ENCODE measurements at places on chromosomes 12 and 14.

DNA sequence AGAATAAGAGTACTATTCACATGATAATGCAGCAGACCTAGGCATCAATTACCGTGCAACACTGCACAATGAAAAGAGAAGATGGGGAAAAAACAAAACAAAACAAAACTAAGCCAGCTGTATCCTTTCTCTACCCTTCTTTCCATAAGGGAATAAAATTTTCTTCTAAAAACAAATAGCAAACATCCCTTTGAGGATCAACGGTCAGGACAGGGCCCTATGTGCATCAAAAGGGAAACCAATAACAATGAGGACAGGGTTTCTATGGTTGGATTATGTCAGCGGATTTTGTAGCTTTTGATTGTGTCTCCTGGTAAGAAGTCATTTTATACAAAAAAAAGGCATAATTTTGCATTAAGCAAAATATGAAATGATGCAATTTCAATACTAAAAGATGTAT lies 350.3 kb downstream of the SLC6A15 start:
- H3K27me3 ChIP-seq, result no peaks in the 10 kb centered on the region
- no peak for DNase-seq
- no peak overlapping the region for H3K4me3 ChIP-seq

DNA sequence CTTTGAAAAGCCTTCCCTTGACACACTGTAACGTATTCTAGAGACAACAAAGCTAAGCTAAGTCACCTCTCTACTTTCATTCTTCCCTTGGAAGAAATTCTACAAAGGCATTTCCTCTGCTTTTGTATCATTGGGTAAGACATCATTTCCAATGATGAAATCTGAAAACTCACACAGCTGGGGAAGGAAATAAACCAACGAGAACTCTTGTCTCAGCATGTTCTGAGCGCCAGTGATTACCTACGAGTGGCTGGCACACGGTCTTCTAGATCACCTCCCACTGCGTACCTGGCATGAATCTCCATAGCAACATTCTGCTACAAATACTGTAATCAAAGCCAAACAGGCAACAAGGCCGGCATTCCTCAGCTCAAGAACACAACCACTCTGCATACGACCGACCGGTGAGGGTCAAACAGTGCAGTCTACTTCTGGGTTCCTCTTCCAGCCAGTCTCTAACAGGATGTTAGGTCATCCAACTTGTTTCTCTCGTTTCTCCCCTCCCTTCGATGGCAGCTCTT lies 7.6 kb downstream of the VPS37B start:
- H3K27ac ChIP-seq, result peak overlapping the region; percentile 99
- DNase-seq, result no peak
- H3K27me3 ChIP-seq, result no peaks in the 10 kb centered on the region

- H3K36me3 ChIP-seq, result no peaks in the 10 kb centered on the region
- H3K4me1 ChIP-seq, result no peaks in the 10 kb centered on the region
- no peak overlapping the region for H3K27ac ChIP-seq
- DNase-seq, result no peak
- no peak overlapping the region for H3K4me3 ChIP-seq
Observed at GRCh38 chr14:38042322-38042721, 165.4 kb upstream of the SSTR1 start.

DNA sequence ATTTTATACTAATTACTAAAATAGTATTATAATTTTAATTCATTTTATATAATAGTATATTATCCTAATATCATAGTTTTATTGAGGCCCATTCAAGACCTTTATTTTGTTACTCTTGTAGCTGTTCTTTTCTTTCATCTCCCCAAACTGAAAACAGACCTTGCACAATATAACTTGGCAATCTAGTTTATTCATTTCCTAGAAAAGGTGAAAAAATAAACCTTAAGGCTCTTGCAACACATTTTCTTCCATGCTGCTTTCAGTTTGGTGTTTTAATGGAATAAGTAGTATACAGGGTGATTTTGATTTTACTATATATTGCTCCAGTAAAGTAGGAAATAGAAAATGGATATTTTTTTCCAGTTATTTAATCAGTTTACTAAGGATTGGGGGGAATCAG lies 174.0 kb downstream of the SLC2A13 start:
- H3K27ac ChIP-seq, result no peak overlapping the region
- DNase-seq, result no peak
- H3K36me3 ChIP-seq, result no peaks in the 10 kb centered on the region
- no peaks in the 10 kb centered on the region for H3K27me3 ChIP-seq
- H3K4me3 ChIP-seq, result no peak overlapping the region
- no peaks in the 10 kb centered on the region for H3K4me1 ChIP-seq

DNA sequence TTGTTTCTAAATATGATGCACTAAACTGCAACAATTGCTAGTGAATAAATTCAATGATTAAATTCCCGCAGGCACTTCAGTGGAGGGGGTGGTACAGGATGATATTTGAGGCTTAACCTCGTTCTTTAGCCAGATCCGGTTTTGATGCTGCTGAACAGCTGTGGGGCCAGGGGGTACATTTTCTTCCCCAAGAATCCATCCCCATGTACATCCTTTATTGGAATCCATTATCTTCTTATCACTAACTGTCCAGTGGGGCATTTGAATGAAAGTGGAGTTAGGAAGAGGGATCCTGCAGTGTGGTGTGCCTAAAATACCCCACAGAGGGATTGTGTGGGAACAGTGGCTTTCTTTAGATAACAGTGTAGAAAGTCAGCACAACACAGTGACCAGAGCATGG lies 45.2 kb upstream of the OASL start:
- H3K27ac ChIP-seq, result no peak overlapping the region
- no peak for DNase-seq
- H3K4me3 ChIP-seq, result no peak overlapping the region
- peaks cover 5% of the 10 kb centered on the region for H3K4me1 ChIP-seq
- H3K27me3 ChIP-seq, result peaks cover 17% of the 10 kb centered on the region

DNA sequence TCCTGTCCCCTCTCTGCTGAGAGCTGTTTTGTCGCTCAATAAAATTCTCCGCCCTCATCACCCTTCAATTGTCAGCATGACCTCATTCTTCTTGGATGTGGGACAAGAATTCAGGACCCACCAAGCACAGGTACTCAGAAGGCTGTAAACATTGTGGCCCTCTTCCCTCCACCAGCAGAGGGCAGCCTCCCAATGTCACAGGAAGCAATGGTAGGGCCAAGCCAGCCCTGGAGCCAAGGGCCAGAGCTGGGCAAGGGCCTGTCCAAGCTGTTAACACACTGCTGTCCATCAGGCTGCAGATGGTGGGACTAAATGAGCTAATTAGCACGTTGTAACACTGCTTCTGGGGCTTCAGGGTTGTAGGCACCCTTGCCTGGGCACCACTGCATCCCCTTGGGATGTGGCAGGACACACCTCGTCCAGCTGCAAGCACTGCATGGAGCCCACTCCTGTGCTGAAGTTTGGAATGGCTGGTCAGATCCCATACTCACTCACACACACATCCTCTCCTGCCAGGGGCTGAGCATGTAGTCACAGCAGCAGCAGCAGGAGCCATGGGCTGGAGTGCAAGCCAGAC lies 62.7 kb upstream of the HECTD1 start:
- no peak overlapping the region for H3K27ac ChIP-seq
- no peaks in the 10 kb centered on the region for H3K4me1 ChIP-seq
- no peak overlapping the region for H3K4me3 ChIP-seq
- H3K27me3 ChIP-seq, result no peaks in the 10 kb centered on the region
- DNase-seq, result no peak

GRCh38 chr12:48601013-48601756 lies 31.3 kb upstream of the LALBA start:
- DNase-seq, result no peak
- H3K36me3 ChIP-seq, result no peaks in the 10 kb centered on the region
- no peaks in the 10 kb centered on the region for H3K4me1 ChIP-seq
- no peak overlapping the region for H3K4me3 ChIP-seq
- H3K27me3 ChIP-seq, result peaks cover 18% of the 10 kb centered on the region
- H3K27ac ChIP-seq, result no peak overlapping the region

DNA sequence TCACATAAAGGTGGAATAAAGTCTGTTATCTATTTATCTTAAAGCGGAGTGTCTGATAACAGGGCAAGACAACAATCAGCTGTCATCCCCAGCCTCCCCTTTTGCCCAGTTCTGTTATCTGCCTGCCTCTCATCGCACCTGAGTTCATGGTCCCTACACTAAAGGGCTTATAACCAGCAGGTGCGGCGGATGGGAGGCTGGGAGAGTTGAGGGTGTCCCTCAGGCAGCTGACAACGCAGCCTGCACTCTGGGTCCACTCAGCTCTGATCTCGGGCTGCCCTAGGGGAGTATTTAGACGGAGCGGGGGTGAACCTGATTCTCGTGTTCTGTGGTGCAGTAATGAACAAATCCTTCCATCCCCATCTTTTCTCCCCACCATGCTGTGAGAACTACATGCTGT lies 34.0 kb upstream of the JDP2 start:
- H3K27ac ChIP-seq, result no peak overlapping the region
- DNase-seq, result no peak
- no peak overlapping the region for H3K4me3 ChIP-seq
- no peaks in the 10 kb centered on the region for H3K4me1 ChIP-seq
- H3K36me3 ChIP-seq, result no peaks in the 10 kb centered on the region
